Stimulated activated CD4-positive, alpha-beta T cell treated with anti-CD3 and anti-CD28 coated beads, Interleukin-15, amount 100 ng/mL, for 1 hour (primary cell): ENCODE measurements at places on chromosomes 6 and 20.

DNA sequence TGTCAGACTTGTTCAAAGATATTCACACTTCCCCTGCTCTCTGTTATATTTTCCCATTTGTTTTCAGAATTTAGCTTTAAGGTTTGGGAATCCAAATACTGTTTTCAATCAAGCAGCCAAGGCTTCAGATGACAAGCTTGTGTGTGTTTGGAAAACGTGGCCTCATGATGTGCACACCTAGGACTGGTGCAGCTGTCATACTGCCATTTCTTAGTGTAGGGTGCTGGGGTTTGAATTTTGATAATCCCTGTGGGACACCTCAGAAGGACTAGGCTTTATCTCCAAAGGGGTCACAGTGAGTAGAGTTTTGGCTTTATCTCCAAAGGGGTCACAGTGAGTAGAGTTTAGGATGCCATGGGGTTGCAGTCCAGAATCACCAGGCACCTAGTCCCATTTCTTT, 65.3 kb upstream of the JAG1 start:
- no peak for DNase-seq

DNA sequence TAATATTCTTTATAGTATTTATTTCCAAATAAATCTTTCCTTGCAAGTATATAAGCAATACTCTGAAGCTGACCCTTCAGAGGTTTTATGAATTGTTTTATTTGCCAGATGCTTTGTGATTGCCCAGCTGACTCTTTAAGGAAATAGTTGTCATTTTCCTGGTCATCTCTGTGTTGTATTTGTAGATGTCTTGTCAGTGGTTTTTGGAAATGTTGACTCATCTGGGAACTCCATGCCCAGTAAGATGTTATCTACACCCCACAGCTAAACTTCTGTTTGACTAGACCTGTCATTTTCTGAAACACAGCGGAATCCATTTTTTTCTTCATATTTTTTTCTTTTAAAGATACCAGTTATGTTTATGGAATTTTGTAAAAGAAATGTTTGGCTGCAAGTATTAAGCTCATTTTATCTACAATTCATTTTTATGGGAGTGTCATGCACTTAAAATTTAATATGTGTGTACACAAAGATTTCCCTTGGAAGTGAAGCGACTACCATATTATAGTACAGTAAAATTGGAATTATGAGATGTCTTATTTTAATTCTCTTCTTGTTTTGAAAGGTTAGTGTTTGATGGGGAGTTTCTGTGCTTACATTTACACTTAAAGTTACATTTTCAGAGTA, 491.0 kb downstream of the NKAIN2 start:
- DNase-seq = no peak

DNA sequence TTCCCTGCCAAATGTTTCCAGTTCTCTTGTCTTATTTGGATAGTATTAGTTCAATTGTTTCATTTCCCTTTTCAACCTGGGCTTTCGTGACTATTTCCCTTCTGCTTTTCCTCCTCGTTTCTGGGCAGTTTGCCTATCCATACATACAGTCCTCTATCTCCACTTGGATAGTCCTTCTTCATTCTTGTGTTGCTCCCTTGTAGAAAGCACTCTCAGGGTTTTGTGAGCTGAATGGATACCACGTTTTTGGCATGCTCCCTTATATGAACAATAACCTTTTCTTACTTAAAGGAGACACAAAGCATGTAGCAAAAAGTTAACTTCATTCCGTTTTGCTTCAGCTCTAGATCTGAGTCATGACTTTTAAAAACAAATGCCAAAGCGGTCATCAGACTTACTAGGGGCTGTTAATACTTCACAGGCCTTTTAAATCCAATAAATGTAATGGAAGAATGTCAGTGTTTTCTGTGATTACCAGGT, 16.6 kb downstream of the CRYBG1 start:
- no peak for DNase-seq

GRCh38 chr6:52360601-52361413, 1.1 kb upstream of the PAQR8 start:
- no peak for DNase-seq

- DNase-seq = no peak
These were observed 755.7 kb downstream of the HDGFL1 start for GRCh38 chr6:23325065-23325464.

DNA sequence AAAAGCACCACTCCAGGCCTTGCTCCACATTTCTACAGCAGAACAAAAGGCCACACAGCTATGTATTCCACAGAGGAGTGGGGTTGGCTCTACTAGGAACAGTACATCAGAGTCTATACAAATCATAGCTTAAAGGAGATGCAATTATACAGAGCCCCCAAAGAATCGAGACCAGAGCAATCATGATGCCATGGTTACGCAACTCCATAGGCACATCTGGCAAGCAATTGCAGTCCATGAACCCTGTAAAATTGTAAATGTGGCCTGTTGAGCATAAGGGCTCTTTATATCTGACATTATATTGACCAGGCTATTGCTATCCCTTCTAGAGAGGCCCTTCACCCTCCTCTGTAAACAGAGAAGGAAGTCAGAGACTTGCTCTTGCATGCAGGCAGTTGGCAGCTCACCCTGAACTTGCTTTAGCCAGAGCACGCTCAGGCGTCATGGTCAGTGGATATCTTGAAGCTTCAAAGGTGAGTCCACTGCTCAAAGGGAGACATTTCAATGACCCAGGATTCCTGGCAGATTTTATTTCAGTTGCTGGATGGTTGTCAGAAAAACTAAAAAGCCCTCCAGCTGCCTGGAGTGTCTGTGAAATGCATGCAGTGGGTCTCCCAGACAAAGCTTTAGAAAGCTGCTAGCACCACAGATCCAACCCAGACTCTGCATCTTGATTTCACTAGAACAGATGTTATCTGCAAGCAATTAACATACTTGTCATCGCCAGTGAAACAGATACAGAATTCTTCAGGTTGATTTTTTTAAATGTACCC, 357.2 kb downstream of the CENPW start:
- DNase-seq = no peak

- no peak for DNase-seq
These were observed 690 bp downstream of the GDAP1L1 start for GRCh38 chr20:44247586-44248409.

GRCh38 chr6:156662025-156662445, 115.1 kb upstream of the ARID1B start:
- peak; percentile 37 for DNase-seq

DNA sequence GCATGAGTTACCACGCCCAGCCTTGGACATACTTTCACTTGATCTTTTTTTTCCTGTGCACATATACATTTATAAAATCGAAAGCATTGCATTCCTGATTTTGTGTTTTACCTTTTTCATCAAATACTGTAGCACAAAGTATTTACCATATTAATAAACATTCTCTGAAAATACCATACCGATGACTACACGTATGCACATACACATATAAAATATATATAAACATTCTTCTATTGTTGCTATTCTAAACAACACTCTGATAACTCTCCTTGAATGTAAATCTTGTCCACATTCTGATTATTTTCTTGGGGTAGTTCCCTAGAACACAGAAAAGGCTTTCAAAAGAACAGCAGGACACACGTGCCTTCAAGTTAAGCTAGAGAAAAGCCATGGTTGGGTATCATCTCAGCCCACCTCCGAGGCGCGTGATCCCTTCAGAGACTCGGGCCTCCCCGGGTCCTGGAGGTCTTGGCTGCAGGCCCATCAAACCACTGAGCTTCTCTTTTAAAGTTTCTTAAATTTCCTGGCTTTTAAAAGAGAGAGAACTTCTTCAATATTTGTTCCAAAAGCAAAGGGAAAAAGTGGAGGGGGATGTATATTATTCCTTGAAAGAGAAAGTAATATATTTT, 198.1 kb downstream of the MYLK4 start:
- DNase-seq = no peak

DNA sequence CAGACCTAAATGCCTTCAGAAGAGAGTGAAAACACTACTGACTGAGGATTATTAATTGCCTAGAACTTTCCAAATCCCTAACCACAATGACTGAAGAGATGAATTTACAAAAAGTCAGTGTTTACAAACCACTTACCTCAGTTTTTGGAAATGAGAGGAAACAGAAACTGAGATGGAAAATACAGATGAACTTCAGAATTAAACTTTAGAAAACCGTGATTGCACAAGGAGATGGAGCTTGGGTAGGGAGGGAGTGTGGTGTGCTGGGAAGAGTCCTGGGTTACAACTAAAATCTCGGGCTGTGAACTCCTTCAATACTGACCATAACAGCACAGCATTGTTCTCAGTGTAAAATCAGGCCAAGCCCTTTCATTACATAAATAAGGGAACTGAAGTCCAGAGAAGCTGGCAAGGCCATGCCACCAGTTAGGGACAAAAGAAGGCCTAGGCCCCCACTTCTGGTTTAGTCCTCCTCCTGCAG, 4.0 kb downstream of the ELMO2 start:
- no peak for DNase-seq

GRCh38 chr6:113649276-113649675, 207.9 kb upstream of the MARCKS start:
- DNase-seq = no peak

GRCh38 chr6:130520221-130520620, 154.4 kb downstream of the TMEM200A start:
- no peak for DNase-seq

- DNase-seq = no peak
These were observed 118.4 kb upstream of the LY86 start for GRCh38 chr6:6470123-6470522.

DNA sequence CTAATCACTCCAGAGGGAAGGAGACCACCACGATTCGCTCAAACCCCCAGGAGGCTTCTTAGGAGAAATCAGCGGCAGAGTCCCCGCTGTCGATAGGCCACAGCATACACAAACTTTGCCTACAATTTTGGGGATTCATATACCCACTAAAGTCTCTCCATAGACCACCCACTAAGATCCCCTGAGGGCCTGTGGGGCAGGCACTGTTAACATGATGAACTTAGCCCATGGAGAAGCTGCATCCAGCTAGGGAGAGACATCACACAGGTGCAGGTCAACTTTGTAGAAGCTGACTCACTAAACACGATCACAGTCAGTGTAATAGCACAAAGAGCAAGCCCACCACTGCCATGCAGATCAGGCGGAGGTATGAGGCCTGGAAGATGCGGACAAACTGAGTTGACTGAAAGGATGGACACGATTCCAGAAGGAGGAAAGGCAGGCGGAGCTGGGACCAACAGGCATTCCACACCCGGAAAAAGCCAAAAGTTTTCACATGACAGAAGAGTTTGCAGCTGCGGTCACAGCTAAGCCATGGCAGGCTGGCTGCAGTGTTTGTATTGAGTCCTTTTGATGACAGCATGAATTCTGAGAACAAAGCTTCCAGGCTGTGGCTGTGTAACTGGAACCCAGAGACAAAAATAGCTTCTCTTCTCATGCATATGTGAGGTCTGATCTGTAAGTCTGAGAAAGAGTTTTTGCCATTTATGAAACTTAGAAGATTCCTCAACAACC, 75.7 kb upstream of the QKI start:
- DNase-seq = no peak

DNA sequence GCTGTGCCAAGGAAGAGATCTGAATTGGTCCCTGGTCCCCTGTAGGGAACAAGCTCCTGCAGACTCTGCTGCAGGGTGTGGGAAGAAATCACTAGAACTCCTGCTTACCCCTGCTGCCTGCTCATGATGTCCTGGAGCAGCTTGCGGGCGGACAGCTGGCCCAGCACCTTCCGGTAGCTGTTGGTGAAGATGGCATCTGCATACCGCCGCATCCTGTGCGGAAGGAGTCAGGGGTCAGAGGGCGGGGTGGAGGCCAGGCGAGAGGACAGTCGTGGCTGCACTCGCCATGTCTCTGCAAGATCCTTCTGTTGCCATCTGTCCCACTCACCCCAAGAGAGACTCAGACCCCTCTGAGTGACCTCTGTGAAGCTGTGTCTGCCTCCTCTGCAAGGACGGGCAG, 5.3 kb downstream of the GHRH start:
- DNase-seq = no peak

DNA sequence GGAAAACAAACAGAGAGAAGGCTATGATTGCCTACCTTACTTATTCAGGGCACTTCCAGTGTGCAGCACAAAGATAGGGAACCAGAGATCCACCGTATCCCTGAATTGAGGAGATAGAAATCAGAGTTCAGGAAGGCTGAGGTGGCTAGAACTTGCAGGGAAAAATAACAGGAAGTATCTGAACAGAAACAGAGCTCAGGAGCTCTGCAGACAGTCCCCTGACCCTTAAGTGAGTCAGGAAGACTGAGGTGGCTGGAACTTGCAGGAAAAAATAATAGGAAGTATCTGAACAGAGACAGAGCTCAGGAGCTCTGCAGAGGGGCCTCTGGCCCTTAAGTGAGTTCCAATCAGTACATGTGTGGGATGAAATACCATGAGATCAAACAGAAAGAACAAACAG, 65.4 kb downstream of the RPRD1B start:
- DNase-seq = no peak

DNA sequence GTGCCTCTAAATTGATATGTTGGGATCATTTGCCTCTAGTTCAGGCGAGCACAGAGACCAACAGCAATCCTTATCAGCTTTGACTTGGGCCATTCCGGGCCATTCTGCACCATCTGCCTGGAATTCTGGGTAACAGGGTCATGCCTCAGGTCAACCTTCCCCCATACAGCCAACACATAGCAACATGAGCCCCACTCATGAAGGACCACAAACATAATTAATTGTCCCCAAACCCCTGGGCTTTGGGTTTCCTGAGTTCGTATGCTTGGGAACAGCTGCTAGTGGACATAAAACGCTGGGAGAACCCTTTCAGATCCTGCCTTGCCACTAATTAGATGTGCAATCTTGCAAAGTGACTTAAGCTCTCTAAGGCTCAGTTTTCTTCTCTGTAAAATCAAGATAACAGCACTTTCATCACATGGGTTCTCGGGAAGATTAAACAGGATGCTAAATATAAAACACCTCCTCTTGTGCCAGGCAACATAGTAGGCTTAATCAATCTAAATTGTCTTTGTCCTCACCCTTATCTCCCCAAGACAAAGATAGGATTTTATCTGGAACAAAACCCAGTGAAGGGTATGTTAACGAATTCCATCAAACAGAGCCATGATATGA, 426.5 kb downstream of the CD83 start:
- no peak for DNase-seq

DNA sequence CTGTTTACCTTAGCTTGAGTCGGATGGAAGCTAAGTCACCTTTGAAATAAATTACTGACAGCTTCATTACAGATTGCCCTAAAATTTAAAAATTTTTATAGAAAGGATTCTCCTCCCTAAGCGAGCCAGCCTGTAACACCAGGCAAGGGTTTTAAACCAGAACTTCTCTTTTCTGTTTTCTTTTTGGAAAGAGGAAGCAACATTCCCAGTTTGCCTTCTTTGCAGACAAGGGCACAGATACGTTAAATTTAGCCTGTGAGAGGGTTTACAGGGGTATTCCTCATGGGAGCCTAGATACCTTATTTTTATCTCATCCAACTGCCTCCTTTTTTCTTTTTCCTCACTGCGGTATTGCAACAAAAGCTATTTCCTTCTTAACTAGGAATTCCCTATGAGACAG, 45.0 kb downstream of the GNAS start:
- no peak for DNase-seq

- no peak for DNase-seq
These were observed 14.3 kb downstream of the CNKSR3 start for GRCh38 chr6:154496186-154496585.

- no peak for DNase-seq
These were observed 316.2 kb upstream of the CDYL start for GRCh38 chr6:4459996-4460395.

GRCh38 chr6:31083742-31084354, 28.5 kb downstream of the C6orf15 start:
- no peak for DNase-seq
